IgD-negative memory B cell (primary cell): ENCODE measurements at places on chromosomes 16 and 17. TPM values are rescaled to one million over a fixed set of nuclear protein-coding genes. Genes with fewer than 3 reads are reported as not detected.

Gene ATP2A1
- not detected for polyA plus RNA-seq

Gene CIBAR2
- not detected for polyA plus RNA-seq

Gene DPEP3
- polyA plus RNA-seq: not detected

Gene NPIPB13
- polyA plus RNA-seq: 1.3 TPM

Gene ARHGDIG
- polyA plus RNA-seq: not detected

Gene SPIRE2
- 0.19 TPM for polyA plus RNA-seq

Gene KRTAP2-2
- polyA plus RNA-seq: not detected

Gene MRC2
- 0.24 TPM for polyA plus RNA-seq

Gene TNFRSF13B
- polyA plus RNA-seq: 224 TPM

Gene CCDC200
- polyA plus RNA-seq: 3.0 TPM

Gene FBXO39
- not detected for polyA plus RNA-seq

Gene NME3
- polyA plus RNA-seq: 66.1 TPM

Gene KIF18B
- polyA plus RNA-seq: not detected

Gene ZNF423
- polyA plus RNA-seq: not detected

Gene GSG1L
- polyA plus RNA-seq: not detected

Gene TRPV3
- polyA plus RNA-seq: 2.2 TPM

Gene CTRL
- 2.1 TPM for polyA plus RNA-seq

Gene NCOR1
- 166 TPM for polyA plus RNA-seq

Gene KRTAP4-5
- polyA plus RNA-seq: not detected
